SJCRH30 (cell line): ENCODE measurements at places on chromosomes 1 and 21. TPM values are rescaled to one million over a fixed set of nuclear protein-coding genes. Genes with fewer than 3 reads are reported as not detected.
A peak's percentile ranks its signal among the peaks of the same experiment; 100 is the strongest.

DMBX1 gene
- total RNA-seq, result not detected in 2 replicates

CSMD2 gene
- total RNA-seq, result 0.14 and 0.20 TPM in 2 replicates

GOLT1A gene
- not detected in 2 replicates for total RNA-seq

CYP2J2 gene
- 1.9 and 2.6 TPM in 2 replicates for total RNA-seq

NUAK2 gene
- 2.1 and 2.2 TPM in 2 replicates for total RNA-seq

CPTP gene
- 22.1 and 22.3 TPM in 2 replicates for total RNA-seq

CCDC24 gene
- 0.85 and 1.6 TPM in 2 replicates for total RNA-seq

DNA sequence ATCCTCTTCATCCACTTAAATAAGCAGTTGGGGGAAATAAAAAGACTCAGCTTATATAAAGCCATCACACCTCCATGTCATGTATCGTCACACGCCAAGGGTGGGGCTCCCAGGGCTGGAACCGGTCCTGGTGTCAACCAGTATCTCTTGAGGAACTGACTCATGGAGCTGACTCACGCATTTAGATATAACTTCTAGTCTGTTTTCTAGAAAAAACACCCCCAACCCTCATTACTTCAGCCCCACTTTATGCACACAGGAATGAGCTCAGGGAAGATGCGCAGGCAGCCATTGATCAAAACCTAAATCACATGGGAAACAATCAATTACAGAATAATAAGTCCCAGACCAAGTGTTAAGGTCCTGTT is 6.9 kb upstream of the IL22RA1 start:
- DNase-seq, result no peak

DNA sequence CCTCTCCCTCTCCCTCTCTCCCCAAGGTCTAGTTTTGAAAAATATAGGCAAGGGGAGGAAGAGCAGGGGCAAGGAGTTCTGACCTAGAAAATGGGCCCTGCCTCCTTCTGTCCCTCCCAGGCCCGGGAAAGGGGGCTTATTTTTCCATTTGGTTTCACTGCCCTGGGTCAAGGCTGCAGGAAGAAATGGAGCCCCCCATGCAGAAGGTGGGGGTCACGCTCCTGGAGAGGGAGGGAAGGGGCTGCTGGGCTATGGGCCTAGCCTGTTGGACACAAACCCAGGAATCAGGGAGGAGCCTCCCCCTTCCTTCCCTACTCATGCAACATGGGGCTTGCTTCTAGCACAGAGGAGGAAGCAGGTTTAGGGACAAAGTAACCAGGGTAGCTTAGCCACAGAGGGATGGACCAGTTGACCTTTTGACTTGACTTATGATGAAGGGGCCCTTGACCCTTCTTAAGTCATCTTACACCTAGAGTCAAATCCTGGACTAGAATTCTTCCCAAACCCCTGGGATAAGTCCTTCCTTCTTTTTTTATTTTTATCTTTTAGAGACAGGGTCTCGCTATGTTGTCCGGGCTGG is 70.4 kb upstream of the SSBP3 start:
- DNase-seq, result no peak

DNA sequence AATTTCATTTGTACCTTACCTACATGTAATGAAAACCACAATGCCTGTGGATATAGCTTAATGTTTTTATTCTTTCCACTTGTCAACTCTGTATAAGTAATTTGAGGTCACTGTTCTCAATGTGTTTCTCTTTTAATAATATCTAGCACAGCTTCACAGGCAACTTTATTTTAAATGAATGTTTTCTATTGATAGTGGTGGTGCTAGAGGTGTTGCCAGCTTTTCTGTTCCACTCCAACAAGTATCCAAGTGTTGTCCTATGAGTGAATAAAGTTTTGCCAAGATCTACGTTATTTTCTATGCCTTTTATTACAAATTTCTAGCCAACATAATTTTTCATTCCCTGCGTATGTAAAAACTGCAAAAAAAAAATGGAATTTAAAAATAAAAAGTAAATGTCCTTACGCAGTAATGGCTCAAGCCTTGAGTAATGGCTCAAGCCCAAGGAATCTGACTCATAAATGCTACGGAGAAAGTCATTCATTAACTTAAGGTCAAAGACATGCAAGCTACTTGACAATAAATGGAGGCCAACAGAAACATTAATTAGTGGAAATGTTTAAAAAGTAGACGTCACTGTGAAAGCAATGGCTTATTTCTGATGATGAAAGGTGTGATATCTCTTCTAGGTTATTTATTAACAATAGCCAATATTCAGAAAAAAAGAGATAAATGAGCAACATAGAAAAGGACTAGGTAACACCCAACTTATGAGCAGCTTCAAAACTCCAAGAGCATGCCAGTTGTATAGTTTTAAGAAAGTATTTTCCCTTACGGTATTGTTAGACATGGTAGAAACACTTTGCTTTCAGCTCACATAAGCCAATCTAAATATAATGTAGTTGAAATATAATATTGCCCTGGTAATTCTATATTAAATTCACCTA is 71.4 kb downstream of the SLC44A5 start:
- DNase-seq, result no peak

DNA sequence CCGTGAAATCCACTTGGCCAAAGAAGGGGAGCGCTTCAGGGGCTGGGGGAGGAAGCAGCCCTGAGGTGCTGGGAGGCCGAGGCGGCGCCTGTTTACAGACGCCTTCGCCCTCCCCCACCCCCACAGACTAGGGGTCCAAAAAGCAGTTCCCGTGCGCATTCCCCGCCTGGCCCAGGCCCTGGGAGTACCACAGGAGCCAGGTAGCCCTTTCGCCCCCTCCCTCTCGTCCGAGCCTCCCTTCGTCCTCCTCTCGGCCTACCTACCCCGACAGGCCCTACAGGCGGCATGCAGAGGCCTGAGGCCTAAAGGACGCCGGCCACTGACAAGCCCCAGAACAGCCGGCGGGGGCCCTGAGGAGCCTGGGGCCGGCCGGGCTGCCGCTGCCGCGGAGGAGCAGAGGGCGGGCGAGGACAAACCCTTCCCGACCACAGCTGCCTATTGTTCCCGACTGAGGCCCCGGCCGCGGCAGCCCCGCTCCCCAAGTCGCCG is 522 bp downstream of the RC3H1 start:
- DNase-seq, result peak; percentile 66

DNA sequence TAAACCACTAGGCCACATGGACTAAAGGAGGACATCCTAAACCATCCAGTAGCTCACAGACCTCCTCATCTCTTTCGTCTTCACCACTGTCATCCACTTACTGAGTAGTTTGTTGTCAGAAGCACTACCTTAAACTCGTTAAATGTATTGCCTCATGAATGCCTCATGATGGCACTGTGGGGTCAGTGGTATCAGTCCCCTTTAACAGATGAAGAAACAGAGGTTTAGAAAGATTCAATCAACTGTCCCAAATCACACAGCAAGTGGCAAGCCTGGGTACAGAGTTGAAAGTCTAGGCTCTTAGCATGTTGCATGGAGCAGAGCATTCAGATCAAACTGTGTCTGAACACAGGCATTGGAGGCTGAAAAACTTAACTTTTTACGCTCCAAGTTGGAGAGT is 183.6 kb upstream of the KIAA0040 start:
- DNase-seq, result peak; percentile 19

GRCh38 chr1:117015724-117016123 is 14.2 kb downstream of the CD101 start:
- no peak for DNase-seq

GRCh38 chr1:3727042-3727824 is 25.0 kb upstream of the CCDC27 start:
- DNase-seq, result no peak

- DNase-seq, result no peak
Observed at GRCh38 chr1:5632224-5632623, 360.0 kb downstream of the NPHP4 start.

- no peak for DNase-seq
Observed at GRCh38 chr1:61420909-61421835, 303.8 kb downstream of the TM2D1 start.

- no peak for DNase-seq
Observed at GRCh38 chr1:160702100-160702499, 9.5 kb downstream of the CD48 start.

DNA sequence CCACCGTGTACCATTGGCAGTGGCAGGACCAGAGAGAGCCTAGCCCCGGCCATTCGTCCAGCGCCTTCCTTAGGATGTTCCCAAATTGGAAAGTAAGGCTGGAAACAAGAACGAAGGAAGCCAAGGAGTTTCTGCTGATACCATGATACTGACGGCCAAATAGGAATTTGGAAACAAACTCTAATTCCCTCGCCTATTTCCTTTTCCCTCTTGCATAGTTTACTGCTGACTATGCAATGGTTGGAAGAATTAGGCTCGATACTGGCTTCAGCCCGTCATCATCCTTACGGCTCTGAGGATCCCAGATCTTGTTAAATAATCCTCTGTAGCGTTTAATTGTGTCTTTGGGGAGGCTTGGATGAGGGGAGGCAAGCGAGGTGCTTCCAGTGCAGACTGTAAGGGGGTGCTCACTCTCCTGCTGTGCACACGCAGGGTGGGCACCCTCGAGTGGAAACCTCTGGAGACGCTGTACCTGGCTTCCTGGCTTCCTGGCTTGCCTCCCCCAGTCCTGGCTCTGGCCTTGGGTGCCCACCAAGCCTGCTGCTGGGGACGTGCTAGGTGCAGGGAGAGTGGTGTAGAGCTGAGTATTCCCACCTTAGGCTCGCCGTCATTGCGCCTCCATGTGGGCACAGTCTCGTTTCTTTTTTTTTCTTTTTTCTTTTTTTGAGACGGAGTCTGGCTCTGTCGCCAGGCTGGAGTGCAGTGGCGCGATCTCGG is 27.4 kb upstream of the CAMTA1 start:
- DNase-seq, result no peak

DNA sequence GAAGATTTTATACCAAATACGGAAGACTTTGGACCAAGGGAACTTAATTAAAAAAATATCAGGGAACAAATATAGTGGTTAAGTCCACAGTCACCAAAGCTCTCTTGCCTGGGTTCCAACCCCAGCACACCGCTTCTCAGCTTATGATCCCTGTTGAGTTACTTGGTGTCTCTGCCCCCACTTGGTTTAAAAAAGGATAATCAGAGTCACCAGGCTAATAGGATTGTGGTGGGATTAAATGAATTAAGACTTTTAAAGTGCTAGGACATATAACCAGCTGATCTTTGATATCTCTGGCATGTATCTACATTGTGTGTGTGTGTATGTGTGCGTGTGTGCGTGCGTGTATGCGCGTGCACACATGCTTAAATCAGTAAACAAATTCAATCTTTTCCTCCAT is 474.7 kb upstream of the DAB1 start:
- no peak for DNase-seq

GRCh38 chr1:206636671-206637070 is 1.3 kb downstream of the DYRK3 start:
- DNase-seq, result no peak
